ENCODE measurements at places on chromosomes 4 and X.

GRCh38 chrX:18701621-18702361 lies 5.7 kb upstream of the PPEF1 start:
- no peak for DNase-seq

GRCh38 chrX:110000847-110001713 lies 1.8 kb upstream of the TMEM164 start:
- no peak for DNase-seq

- no peak for DNase-seq
Observed at GRCh38 chr4:145898466-145898865, 40.2 kb downstream of the ZNF827 start.

GRCh38 chr4:144574000-144574399 lies 72.0 kb upstream of the HHIP start:
- DNase-seq: no peak

DNA sequence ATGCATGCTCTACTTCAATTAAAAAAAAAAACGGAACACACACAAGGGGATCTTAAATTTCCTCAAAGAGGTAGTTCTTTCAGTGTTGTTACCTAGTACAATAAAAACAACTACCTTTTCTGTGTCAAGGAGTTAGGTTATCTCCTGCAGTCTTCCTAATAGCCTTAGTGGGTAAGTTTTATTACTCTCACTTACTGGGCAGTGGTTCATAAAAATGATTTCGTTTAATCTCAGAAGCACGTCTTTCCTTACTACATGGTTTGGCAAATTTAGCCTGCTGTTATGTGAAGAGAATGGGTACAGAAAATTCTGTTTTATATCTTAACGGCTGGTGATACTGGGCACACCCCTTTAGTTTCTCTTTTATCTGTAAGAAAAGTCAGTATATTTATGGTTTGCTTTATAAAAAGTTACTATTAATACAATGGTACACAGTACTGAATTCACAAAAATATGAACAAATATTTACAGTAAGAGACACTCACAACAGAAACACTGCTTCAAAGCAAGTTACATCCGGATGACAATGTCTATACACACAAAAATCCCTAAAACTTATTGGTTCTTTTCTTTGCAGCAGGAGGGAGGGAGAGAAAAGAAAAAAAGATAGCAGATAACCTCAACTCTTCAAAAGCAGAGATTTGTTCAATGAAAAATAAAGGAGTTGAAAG lies 8.8 kb downstream of the ADH5 start:
- no peak for DNase-seq

DNA sequence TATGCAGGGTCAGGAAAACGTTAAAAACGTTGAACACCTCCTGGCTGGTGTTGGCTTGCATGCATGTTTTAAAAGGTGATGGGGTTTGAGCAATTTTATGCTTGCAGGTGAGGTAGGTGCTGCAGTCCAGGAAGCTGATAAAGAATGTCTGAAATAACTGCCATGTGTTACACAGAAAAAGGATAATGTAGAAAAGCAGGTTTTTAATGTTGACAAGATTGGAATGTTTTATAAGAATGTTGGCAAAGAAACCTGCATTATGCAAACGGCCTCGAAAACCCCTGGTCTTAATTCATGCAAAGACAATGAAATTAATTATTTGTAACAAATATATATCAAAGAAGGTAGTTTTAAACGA lies 723.7 kb upstream of the AGA start:
- DNase-seq: no peak

DNA sequence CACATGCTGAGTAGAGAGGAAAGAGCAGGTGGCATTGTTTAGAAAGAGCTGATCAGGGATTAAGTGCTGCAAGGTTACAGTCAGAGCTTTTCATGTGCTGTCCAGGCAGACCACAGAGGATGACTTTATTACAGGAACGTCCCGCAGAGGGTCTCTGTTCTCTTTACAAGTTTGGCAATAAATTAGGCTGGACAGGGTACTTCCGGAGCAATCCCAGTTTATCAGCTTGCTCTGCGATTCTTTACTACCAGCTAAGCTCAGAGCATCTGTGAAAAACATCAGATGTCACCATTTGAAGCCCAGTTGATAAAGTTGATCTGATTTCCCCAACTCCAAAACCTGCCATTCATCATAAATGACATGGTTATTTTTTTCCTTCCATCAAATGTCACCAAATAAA lies 633.1 kb downstream of the NLGN4X start:
- no peak for DNase-seq

DNA sequence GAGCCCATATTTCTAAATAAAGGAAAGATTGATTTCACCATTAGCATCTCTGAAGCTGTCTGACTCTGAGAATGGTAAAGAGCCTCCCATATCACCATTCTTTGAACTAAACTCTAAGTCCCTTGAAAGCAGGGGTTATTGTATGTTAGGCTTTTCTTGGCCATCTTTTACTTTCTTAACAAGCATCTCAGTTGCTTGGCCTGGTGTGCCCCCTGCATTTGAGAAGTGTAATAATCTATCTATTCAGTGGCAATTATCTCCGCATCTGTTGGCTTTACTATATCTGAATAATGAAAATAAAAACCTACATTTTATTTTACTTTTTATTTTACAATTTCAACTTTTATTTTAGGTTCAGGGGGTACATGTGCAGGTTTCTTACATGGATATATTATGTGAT lies 128.3 kb upstream of the ARMCX2 start:
- no peak for DNase-seq

DNA sequence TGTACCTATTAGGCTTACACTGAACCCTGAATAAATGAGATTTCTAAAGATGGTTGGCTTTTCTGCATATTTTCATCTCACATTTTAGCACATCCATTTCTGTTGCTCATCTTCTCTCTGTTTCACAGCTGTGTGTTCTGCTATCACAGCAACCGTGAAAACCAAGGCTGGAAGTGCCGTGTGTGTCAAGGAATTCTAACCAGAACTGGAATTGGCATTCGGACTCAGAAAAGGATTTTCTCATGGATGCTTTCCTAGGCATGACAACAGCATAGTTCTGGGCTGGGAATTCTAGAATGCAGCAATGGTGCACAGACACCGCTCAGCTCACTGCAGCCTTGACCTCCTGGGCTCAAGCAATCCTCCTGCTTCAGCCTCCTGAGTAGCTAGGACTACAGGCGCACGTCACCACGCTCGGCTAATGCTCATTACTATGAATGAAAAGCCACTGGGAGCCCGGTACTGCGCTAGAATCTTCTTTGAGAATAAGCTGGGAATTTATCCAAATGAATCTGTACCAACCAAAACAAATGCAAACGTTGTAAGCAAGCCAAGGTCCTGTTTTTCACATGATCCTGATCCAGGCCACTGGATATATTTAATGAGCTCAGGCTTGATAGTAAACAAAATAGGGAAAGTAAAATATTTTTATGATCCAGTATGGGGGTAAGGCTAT lies 105.2 kb downstream of the RBM47 start:
- DNase-seq: no peak

DNA sequence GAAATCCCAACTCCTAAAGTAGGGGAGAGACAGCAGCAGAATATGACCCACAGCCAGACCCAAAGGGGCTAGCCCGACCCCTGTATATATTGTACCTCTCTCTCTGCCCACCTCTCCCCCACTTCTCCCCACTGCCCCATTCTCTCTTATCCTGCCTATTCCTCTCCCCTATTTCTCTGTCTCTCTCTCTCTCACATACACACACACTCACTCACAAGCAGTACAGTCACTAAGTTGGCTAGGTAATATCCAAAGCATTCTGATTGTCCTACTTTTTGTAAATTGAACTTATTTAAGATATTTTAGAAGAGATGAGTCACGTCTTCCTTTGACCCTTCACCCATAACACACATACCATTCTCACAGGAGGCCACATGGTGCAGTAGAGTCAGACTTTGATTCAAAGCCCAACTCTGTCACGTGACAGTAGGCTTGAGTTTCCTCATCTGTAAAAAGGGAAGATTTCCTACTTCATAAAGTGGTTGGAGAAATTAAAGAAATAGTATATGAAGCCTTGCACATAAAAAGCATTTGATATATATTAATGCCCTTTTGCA lies 29.5 kb downstream of the SRPX2 start:
- no peak for DNase-seq

DNA sequence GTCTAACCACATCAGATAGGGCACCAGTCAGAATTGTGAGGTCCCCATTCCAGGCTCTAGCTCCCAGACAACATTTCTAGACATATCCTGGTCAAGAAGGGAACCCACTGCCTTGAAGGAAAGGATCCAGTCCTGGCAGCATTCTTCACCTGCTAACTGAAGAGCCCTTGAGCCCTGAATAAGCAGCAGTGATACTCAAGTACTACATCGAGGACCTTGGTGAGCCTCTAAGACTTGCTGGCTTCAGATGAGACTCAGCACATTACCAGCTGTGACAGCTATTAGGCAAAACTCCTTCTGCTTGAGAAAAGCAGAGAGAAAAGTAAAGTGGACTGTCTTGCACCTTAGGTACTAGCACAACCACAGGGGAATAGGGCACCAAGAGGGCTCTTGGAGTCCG lies 205.8 kb upstream of the F9 start:
- no peak for DNase-seq

GRCh38 chr4:173490256-173490655 lies 39.8 kb downstream of the HAND2 start:
- no peak for DNase-seq

DNA sequence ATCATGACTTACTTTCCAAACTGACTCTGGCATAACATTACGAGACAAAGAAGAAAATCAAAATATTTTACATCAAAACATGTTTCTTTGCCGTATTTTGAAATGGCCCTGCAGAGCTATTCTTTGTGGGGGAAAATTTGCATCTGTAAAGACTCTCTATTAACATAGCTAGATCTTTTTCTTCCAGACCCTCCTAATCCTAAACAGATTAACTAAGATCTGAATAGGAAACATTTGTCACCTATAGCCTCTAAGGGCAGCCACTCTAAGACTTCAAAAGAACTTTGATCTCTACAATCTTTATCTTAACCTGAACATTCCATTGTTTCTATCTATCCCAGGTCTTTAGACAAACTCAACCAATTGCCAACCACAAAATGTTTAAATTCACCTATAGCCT lies 176.6 kb upstream of the CENPE start:
- no peak for DNase-seq

DNA sequence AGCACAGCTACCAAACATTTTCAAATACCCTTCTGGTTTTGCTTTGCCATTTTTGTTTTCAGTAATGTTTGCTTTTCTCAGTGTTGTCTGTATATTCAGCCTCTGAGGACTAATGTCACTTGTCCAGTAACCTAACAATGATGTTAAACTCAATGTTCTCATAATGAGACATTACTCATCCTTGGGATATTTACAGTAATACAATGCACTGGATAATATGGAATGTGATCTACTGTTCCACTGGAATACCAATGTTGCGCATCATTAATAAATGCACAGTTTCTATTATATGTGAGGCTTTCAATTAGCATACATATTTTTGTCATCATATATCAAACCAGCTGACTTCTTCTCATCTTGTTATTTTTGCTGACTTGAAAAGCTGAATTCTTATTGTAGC lies 259.1 kb downstream of the SH2D1A start:
- no peak for DNase-seq

- DNase-seq: no peak
Observed at GRCh38 chr4:52244848-52245247, 193.7 kb downstream of the SPATA18 start.

- DNase-seq: no peak
Observed at GRCh38 chr4:7166237-7166636, 26.1 kb upstream of the SORCS2 start.

DNA sequence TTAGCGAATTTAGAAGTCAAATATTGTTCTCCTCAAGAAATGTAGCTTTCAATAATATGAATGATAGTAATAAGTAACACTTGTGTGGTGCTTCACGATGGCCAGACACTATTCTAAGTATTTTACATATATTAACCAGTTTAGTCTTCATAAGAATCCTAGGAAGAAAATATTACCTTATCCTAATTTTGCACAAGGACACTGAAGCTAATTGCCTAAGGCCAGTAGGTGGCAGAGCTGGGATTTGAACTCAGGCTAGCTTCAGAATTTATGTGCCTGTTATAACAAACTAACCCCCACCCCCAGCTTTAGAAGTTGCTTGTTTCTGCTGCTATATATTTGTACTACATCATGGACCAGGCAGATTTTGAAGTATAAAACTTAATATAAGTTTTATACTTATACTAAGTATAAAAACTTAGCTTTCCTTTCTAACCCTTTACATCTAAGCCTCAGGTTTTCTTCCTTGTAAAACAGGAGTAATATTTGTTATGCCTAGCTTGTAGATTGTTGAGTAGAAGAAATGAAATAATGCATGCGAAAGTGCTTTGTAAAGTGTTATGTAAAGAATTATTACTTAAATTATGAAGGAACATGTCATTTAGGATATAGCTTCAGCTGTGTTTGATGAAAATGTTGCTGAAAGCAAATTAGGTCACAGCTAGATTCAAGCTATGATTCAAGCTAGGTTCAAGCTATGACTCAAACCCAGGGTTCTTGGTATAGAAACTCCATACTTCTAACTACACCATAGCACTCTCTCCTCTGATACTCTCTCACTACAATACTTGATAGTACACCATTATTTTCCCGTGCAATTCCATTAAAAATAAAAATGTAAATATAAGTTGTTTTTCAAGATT lies 4.2 kb upstream of the CDS1 start:
- no peak for DNase-seq

DNA sequence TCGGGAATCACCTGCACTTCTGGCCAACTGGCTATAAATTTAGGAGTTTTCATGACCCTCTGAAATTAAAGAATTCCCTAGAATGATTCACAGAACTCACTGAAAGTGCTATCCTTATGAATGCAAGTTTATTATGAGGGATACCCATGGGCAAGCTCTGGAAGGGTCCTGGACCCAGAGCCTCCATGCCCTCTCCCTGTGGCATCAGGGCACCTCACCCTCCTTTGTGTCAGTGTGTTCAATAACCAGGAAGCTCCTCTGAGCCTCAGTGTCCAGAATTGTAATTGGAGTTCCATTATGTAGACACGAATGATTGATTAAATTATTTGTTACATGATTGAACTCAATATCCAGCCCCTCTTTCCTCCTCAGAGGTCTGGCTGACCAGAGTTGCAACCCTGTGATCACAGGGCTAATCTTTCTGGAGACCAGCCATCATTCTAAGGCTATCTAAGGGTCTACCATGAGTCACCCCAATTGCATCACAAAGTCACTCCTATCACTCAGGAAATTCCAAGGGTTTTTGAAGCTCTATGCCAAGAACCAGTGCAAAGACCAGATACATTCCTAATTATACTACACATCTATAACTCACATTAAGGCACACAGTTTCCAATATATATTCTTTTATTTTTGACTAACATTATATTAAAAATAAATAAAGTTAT lies 8.9 kb downstream of the ANXA3 start:
- no peak for DNase-seq

DNA sequence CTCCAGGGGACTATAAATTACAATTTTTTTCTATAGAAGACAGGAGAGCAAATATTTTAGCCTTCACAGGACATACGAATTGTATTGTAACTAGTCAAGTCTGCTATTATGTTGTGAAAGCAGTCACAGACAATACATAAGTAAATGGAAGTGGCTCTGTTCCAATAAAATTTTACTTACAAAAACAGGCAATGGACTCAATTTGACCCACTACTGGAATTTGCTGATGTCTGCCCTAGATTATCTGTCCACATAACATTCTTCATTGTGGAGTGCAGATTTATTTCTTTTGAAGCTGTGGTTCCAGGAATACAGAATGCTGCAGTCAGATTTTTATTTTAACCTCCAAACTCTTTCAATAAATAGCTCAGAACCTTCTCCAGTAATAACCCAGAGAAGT lies 330.3 kb downstream of the PPP4R3C start:
- DNase-seq: no peak
